H9 (cell line): ENCODE measurements at places on chromosomes 7 and 10. TPM values are rescaled to one million over a fixed set of nuclear protein-coding genes. Genes with fewer than 3 reads are reported as not detected.

The ASZ1 gene
- not detected in 2 replicates for total RNA-seq

The SRI gene
- 136 and 137 TPM in 2 replicates for total RNA-seq

The SPDYE2 gene
- total RNA-seq: not detected in 2 replicates

The ODAD2 gene
- total RNA-seq: 2.8 and 4.5 TPM in 2 replicates

The HHEX gene
- 1.8 and 2.2 TPM in 2 replicates for total RNA-seq

The MAP3K8 gene
- total RNA-seq: 1.8 and 3.5 TPM in 2 replicates

The INTS1 gene
- 133 and 135 TPM in 2 replicates for total RNA-seq

The NEBL gene
- 20.4 and 20.9 TPM in 2 replicates for total RNA-seq

The ZNF775 gene
- total RNA-seq: 9.7 and 10.5 TPM in 2 replicates

The EVX1 gene
- not detected in 2 replicates for total RNA-seq

The ZNF467 gene
- total RNA-seq: 0.31 and 0.35 TPM in 2 replicates

GRCh38 chr10:570628-571163 lies 118.8 kb downstream of the DIP2C start:
- H3K27me3 ChIP-seq: no peaks in the 10 kb centered on the region
- no peaks in the 10 kb centered on the region for H3K36me3 ChIP-seq
- H3K4me3 ChIP-seq: no peak overlapping the region
- H3K4me1 ChIP-seq: no peaks in the 10 kb centered on the region

DNA sequence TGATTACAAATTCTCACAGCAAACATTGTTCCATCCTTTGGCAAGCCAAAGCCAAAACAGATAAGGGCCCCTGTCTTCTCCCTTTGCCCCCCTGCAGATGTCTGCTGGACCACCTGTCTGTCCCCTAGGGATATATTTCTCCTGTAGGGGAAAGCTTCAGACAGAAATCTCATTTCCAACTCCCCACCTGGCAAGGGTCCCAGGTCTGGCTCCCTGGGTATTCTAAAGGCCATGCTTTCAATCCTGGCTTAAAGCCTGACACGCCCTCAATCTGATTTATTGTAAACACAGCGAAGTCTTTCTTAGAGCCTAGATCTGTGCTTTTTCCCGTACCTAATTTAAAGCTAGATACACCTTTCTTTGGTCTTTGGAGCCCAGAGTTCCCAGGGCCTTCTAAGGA lies 66.1 kb downstream of the KCNMA1 start:
- H3K27ac ChIP-seq: no peak overlapping the region
- no peak for DNase-seq
- H3K4me3 ChIP-seq: no peak overlapping the region
- no peaks in the 10 kb centered on the region; the same call in 1 of the 2 replicates for H3K4me1 ChIP-seq
- no peaks in the 10 kb centered on the region for H3K36me3 ChIP-seq
- no peaks in the 10 kb centered on the region for H3K27me3 ChIP-seq

GRCh38 chr10:49093922-49094321 lies 21.4 kb downstream of the VSTM4 start:
- H3K27ac ChIP-seq: no peak overlapping the region
- H3K4me3 ChIP-seq: no peak overlapping the region
- no peak for DNase-seq
- H3K4me1 ChIP-seq: no peaks in the 10 kb centered on the region; the same call in 1 of the 2 replicates

- H3K36me3 ChIP-seq: no peaks in the 10 kb centered on the region
- no peaks in the 10 kb centered on the region for H3K27me3 ChIP-seq
- no peak overlapping the region for H3K27ac ChIP-seq
- no peak for DNase-seq
- no peaks in the 10 kb centered on the region for H3K4me1 ChIP-seq
These were observed 2.8 kb upstream of the UCN3 start for GRCh38 chr10:5361966-5362365.

DNA sequence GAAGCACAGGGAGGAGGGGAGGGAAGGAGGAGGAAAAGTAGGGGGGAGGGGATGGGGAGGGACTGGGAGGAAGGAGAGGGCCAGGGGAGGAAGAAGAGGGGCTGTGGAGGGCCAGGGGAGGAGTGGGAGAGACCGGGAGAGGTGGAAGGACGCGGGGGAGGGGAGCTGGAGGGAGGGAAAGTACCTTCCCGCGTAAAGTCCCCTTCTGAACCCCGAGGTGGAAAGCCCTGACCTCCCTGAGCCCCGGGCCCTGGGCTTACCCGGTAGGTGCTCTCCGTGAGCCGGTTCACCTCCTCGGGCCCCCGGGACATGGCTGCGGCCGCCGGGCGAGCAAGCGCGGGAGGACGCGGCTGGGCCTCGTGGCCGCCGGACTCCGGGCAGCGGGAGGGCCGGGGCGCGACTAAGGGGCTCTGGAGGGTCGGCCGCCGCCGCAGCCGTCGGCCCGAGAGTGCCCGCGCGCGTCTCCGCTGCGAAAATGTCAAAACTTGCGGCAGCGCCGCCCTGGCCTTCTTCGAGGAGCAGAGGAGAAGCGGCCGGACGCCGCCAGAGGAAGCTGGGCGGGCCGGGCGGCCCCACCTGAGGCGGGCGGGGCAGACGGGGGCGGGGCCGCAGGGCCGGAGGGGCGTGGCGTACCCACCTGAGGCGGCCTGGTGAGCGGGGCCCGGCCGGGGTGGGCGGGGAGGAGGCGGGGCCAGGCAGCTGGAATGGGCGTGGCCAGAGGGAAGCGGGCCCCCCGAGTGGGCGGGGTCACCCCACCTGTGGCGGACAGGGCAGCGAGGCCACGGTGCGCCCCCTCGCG lies at the start of gene BAIAP2L1:
BAIAP2L1 (minus strand) TSS at position 549 of the 799 bp plus-strand sequence; CDS start at position 311, 238 bp downstream.
- peaks cover 8% of the 10 kb centered on the region for H3K36me3 ChIP-seq
- peak within 1 kb of the TSS; percentile 69 for H3K4me3 ChIP-seq
- peak; percentile 96 for DNase-seq
- H3K4me1 ChIP-seq: no peaks in the 10 kb centered on the region

- H3K4me3 ChIP-seq: no peak overlapping the region
- H3K4me1 ChIP-seq: no peaks in the 10 kb centered on the region
- peak; percentile 40 for DNase-seq
- H3K27ac ChIP-seq: no peak overlapping the region
- H3K36me3 ChIP-seq: no peaks in the 10 kb centered on the region
These were observed 14.2 kb downstream of the ZNF365 start for GRCh38 chr10:62388328-62388727.

GRCh38 chr7:151306860-151307259 lies 34.8 kb upstream of the NUB1 start:
- H3K4me1 ChIP-seq: no peaks in the 10 kb centered on the region
- H3K27ac ChIP-seq: no peak overlapping the region
- H3K4me3 ChIP-seq: no peak overlapping the region
- H3K27me3 ChIP-seq: no peaks in the 10 kb centered on the region; the same call in 1 of the 2 replicates

DNA sequence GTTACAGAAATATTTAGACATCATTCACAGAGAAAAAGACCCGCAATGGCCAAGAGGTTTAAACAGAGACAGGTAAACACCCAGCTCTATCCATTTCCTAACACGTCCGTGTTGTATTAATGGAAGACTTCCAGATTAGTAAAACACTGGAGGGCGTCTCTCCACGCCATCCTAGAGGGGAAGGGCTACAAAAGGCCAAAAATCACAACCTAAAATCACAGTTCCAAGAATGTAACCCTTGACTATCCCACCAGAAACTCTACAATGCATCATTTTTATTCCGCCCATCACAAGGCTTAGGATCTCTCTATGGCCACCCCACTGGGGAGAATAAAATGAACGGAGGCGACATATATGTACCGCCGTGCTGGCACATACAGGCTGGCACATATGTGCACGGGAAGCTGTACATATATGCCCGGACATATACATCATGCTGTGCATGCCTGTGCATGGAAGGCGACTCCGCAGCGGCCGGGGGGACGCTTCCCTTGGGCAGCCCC lies 734 bp downstream of the PCLO start:
- H3K36me3 ChIP-seq: no peaks in the 10 kb centered on the region
- H3K4me1 ChIP-seq: no peaks in the 10 kb centered on the region
- no peak for DNase-seq
- peak overlapping the region; percentile 79 for H3K4me3 ChIP-seq
- H3K27me3 ChIP-seq: no peaks in the 10 kb centered on the region

DNA sequence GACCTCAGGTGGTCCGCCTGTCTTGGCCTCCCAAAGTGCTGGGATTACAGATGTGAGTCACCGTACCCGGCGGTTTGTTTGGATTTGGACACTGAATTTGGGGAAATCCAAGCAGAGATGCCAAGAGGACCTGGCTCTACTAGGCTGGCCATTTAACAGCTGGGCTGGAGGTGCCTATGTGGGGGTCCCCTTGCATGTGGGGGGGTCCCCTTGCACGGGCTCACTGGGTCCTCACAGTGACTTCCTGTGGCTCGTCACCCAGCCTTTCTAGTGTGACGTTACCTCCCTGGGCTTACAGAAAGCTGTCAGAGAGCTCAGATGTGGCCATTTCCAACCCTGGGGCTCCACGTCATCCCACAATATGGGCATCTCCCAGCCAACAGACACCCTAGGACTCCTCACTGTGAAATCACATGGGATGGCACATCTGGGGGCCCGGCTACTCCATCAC lies 49.3 kb upstream of the GNA12 start:
- H3K27ac ChIP-seq: no peak overlapping the region
- H3K36me3 ChIP-seq: no peaks in the 10 kb centered on the region; the same call in 2 of the 3 replicates
- H3K27me3 ChIP-seq: no peaks in the 10 kb centered on the region
- DNase-seq: no peak

DNA sequence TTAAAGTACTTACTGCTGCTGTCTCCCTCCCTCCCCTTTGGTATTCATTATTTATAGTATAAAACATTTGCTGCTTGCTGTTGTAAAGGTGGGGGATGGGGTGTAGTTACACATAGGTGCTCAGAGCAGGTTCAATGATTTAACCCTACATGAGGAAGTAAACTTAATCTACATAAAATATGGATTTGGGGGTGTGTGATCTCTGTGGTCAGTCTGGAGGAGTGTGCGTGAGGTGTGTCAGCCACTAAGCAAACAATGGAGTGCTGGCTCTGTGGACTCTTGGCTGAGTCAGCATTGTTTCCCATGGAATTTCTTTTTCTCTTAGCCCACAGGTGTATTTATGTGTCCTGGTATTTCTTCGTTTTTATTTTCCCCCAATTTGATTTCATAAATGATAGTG lies 133.9 kb downstream of the AUTS2 start:
- no peaks in the 10 kb centered on the region for H3K27me3 ChIP-seq
- peaks cover 4% of the 10 kb centered on the region; the same call in 1 of the 2 replicates for H3K4me1 ChIP-seq
- no peak overlapping the region for H3K27ac ChIP-seq
- H3K4me3 ChIP-seq: no peak overlapping the region
- DNase-seq: no peak

DNA sequence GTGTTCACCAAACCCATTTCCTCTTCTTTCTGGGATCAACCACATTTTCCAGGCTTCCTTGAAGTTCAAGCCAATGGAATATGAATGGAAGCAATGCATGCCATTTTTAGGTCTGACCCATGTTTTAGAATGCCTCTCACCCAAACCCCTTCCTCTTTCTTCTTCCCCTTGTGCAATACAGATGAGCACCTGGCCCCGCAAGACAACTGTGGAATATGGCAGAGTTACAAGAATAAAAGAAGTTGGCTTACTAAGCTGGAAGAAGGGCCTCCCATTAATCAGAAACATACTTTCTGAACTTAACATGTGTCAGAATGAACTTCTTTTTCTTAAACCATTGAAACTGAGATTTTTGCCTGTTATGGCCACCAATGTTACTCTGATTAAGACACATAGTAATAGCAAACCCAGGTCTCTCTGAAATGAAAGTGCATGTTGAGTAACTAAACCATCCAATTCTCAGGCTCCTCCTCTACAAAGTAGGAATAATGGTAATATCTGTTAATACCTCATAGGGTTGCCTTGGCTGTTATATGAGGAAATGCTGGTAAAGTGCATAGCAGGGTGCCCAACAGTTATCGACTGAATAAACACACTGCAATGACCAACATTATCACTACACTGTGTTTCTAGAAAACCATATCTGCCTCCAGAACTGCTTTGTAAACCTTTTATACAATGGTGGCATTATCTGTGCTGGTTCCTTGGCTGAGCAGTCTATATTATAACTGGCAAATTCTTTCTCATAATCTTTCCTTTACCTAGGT lies 382.2 kb upstream of the NRP1 start:
- no peak overlapping the region for H3K27ac ChIP-seq
- DNase-seq: no peak
- H3K4me1 ChIP-seq: no peaks in the 10 kb centered on the region; the same call in 1 of the 2 replicates
- H3K27me3 ChIP-seq: no peaks in the 10 kb centered on the region
- H3K36me3 ChIP-seq: peaks cover 8% of the 10 kb centered on the region
- no peak overlapping the region for H3K4me3 ChIP-seq

- H3K36me3 ChIP-seq: no peaks in the 10 kb centered on the region
- no peaks in the 10 kb centered on the region for H3K27me3 ChIP-seq
- H3K27ac ChIP-seq: no peak overlapping the region
- no peak overlapping the region for H3K4me3 ChIP-seq
- no peak for DNase-seq
These were observed 18.0 kb upstream of the RSU1 start for GRCh38 chr10:16835228-16835627.

GRCh38 chr7:82376739-82377138 lies 66.8 kb downstream of the CACNA2D1 start:
- H3K36me3 ChIP-seq: no peaks in the 10 kb centered on the region
- no peak overlapping the region for H3K27ac ChIP-seq
- DNase-seq: no peak
- no peaks in the 10 kb centered on the region for H3K27me3 ChIP-seq

DNA sequence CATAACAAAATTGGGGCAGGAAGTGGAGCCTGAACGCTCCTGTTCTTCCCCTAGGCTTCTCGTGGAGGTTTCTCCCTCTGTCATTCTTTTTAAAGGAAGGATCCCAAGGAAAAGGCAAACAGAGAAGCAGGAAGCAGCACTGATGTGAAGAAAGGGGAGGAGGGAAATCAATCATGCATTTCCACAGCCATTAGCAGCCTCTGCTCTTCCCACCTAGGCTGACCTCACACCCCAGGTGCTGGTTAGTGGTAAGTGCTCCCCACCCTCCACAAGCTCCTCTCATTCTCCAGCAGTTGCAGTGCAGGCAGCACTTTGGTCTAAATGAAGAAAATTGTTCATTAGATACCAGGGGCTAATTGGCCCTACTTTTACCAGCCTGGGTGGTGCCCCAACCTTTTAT lies 2.6 kb downstream of the CRHR2 start:
- no peak overlapping the region for H3K27ac ChIP-seq
- H3K4me1 ChIP-seq: peaks cover 7% of the 10 kb centered on the region; the same call in 1 of the 2 replicates
- DNase-seq: no peak
- H3K4me3 ChIP-seq: no peak overlapping the region
- H3K36me3 ChIP-seq: no peaks in the 10 kb centered on the region

DNA sequence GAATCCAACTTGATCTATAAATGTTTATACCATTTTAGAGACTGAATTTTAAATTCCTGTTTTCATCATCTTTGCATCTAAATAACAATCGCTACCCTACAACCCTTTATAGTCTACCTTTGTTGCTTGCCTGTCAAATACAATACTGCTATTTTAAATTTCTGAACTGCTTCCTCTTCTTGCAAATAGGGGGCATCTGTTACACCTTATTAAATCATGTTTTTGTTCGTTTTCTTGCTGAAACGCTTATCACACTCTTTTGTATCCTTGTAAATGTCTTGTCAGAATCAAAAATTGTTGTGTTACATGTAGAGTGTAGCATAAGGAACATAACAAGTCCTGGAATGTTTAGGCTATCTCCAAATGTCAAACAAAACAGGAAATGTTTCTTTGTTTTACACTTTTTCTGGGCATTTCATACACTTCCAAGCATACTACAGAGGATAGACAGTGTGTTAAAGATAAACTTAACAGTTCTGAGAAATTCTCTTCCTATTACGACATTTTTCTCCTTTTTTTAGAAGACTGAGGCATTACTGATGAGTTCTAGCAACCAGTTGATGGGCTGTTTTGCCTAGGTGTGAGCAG lies 281.3 kb downstream of the GPR158 start:
- H3K4me3 ChIP-seq: no peak overlapping the region; the same call in 2 of the 3 replicates
- no peaks in the 10 kb centered on the region for H3K4me1 ChIP-seq
- H3K27ac ChIP-seq: no peak overlapping the region
- H3K27me3 ChIP-seq: no peaks in the 10 kb centered on the region
